CD4-positive, alpha-beta T cell treated with Interleukin-4 for 4 hours (primary cell): ENCODE measurements at places on chromosomes 2 and 18.

GRCh38 chr18:23574611-23575308, 11.5 kb downstream of the NPC1 start:
- no peak for DNase-seq

- no peak for DNase-seq
These were observed 7.0 kb downstream of the ZBTB14 start for GRCh38 chr18:5288517-5288935.

DNA sequence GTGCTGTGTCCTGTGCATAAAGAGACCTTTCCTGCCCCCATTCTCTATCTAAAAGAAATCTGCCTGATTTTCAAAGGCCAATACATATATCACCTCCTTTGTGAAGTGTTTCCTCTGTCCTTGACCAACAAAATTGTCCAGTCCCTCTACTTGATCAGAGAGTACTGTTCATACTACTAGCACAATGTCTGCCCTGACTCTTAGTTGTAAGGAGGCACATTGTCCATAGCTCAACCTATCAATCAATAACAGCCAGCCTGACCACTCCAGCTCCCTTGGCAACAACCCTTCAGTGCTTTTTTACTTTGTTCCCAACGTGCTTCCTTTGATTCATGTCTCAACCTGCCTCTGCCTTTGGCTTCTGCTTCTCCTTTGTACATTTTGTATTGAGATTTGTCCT, 398.9 kb downstream of the TRIB2 start:
- DNase-seq = no peak

DNA sequence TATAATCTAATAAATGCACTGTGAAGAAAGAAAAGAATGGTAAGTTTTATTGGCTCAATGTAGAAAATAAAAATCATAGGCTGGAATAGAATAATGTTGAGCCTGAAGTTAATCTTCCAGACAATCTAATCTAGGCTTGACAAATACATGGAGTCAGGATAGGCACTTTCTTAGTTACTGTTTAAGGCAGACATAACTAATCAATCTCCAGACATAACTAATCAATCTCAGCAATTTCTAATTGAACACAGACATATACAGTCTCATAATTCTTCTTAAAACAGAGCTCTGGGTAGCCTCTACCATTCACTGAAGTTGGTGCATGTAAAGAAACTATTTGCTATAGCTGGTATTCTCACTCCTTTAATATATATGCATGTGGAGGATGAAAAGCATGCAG, 150.1 kb upstream of the CTAGE1 start:
- no peak for DNase-seq

- no peak for DNase-seq
These were observed 263.9 kb downstream of the LTBP1 start for GRCh38 chr2:33210626-33211025.

DNA sequence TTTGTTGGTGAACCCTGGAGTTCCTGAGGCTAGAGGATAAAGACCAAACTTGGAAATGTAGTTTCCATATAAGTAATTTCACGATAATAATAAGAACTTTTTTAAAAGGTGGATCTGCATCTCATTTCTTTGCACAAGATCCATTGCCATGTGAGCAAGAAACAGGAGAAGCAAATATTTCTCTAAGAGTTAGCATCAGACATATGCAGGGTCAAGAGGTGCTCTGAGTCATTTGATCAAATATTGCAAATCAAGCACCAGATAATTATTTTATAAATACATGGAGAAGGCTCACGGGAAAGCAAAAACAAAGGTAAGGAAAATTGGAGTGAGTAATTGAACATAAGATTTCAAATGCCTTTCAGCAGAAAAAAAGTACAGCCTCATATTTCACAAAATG, 118.0 kb downstream of the DTNA start:
- DNase-seq = no peak

DNA sequence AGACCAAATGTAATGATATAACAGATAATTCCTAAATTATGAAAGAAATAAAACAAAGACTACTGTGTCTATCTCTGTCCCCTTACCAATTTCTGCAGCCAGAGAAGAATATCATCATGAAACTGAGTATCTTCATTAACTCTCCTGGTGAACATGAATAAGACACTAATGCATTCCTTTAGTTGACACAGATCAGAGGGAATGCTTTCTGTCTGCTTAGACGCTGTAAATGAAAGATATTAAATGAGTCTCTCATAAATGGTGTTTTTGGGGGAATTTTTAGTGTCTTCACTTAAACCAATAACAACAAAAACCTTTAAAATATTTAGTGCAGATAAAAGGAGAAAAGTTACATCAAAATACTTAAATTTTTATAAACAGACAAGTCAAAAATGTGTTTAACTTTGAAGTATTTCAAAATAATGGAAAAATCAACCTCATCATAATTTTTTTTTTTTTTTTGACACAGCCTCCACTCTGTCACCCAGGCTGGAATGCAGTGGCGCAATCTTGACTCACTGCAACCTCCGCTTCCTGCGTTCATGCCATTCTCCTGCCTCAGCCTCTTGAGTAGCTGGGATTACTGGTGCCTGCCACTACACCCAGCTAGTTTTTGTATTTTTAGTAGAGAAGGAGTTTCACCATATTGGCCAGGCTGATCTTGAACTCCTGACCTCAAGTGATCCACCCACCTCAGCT, 16.0 kb downstream of the EPG5 start:
- DNase-seq = no peak

- DNase-seq = no peak
These were observed 12.1 kb upstream of the CXCR4 start for GRCh38 chr2:136130045-136130444.

- DNase-seq = peak; percentile 92
These were observed 91.9 kb upstream of the STK17B start for GRCh38 chr2:196263181-196263747.

GRCh38 chr2:10499275-10499907, 51.3 kb upstream of the ODC1 start:
- DNase-seq = no peak

DNA sequence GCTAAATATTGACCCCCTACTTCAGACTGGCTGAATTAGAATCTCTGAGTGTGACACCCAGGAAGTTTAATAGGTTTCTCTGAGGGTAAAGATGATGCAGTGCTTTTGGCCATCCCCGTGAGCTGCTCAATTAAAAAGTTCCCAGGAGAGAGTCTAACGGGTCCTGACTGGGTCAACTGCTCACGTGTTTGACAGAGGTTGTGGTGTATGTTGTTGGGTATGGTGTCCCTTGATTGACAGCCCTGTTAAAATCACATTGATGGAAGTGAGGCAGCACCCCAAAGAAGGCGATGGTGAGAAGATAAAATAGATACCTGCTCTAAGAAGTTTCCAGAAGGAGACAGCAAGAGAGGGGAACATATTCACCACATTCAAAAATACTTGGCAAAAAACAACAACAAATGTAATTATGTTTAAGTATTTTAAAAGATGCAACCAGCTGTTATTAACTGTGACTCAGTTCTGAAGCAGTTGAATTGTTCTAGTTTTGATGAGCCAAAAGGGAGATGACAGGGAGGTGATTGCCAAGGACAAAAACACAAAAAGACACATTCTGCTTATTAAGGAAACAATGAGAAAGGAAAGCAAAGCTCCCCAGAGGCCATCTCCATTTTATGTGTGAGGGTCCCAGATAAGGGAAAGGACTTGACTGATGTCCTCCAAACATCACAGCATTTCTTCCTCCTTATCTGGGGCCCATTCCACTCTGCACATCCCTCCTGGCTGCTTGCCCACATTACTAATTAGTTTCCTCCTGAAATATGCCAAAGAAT, 11.5 kb upstream of the GMCL1 start:
- DNase-seq = no peak

DNA sequence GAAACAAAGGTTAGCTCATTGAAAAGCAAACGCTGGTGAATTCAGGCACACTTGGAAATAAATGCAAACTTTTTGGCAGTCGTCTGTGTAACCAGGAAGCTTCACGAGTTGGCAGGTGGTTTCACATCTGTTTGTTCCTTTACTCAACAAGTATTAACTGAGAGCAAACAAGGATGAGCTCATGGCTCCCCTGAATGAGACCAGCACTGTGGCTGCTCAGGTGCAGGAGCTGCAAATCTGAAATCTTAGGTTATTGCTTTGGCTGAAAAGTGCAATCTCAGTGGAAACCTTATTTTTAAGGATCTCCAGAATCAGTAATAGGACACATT, 46.3 kb downstream of the SH3RF3 start:
- no peak for DNase-seq

- no peak for DNase-seq
These were observed 147.3 kb downstream of the B3GNT2 start for GRCh38 chr2:62343206-62343605.

- no peak for DNase-seq
These were observed 29.6 kb downstream of the SERTAD2 start for GRCh38 chr2:64624108-64624610.

DNA sequence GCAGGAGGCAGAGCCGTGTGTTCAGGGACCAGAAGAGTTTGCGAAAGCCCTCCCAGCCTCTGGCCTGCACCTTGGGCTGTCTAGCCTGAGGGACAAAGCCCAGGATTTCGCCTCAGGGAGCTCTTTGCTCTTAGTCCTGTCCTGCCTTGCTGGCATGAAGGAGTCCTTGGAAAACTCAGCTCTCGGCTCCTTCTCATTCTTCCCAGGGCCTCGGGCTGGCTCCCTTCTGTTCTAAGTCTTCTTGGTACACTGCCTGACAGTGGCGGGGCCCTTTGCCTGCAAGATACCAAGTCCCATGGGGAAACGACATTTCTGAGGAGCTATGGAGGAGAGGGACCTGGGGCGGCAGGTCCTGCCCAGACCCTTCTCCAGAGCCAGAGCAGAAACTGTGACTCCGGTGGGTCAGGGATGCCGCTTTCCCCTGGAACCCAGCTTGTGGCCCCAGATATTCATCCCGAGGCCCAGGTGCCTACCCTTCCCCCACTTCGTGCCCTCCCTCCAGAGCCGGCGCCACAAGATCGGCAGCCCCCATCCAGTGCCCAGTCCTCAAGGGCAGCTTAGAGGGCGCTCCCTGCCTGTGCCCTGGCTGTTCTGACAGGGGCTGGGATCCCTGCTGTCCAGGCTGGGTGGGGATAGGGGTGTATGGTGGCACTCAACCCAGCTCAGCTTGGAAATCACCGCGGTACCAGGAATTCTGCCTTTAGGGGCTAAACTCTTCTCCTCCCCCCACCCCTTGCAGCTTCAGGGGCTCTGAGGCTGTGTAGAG, 5.5 kb upstream of the CYP26B1 start:
- DNase-seq = no peak

DNA sequence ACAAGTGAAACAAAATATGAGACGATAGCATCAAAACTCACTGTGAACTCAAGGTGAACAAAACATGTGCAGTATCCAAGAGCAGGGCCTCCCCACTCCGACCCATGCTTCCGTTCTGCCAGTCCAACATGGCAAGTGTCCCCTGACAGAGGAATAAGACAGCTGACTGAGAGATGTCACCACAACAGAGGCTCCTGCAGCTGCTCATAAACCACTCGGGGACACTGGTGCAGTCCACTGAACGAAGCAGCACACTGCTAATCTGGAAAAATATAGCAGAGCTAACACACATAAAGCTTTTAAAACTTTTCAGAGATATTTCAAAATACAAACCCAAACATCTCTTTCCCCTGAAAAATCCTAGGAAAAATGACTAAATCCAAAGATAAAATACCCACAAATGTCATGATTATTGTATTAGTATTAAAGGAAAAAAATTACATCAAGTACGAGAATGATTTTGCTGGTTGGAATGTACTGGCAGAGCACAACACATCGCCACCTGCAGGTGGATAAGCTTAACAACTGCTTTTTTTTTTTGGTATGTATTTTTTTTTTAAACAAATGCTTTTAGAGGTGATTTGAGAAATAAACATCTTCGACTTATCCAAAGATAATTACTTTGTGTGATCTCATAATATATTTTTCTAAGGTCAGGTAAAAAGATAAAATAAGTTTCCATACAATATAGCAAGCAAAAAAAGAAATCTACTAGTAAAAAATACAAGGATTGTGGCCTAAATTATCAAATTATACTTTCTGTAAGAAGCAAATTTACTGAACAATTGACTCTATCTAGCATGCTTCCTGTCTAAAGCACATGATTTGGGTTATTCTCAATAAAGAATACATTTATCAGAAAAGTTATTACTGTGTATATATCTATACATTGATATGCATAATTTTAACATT, 18.6 kb downstream of the THADA start:
- DNase-seq = peak; percentile 39

DNA sequence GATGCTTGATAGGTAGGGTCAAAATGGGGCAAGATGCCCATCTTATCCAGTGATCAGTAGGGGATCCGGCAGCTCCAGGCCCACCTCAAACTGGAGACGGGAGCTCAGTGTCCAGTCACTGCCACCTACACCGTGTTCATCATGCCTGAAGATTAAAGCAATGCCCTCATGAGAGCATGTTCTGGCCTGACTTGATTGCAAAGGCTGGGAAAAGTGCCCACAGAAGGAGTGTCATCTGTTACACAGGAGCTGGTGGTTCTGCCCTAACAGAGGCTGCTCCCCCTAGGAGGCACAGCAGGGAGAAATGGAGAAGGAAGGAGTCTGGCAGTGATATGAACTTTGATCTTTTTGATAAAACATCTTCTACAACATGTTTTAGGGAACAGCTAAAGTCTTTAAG, 92.3 kb downstream of the CCBE1 start:
- no peak for DNase-seq

GRCh38 chr2:241966647-241967466, 97.3 kb downstream of the RTP5 start:
- DNase-seq = no peak

DNA sequence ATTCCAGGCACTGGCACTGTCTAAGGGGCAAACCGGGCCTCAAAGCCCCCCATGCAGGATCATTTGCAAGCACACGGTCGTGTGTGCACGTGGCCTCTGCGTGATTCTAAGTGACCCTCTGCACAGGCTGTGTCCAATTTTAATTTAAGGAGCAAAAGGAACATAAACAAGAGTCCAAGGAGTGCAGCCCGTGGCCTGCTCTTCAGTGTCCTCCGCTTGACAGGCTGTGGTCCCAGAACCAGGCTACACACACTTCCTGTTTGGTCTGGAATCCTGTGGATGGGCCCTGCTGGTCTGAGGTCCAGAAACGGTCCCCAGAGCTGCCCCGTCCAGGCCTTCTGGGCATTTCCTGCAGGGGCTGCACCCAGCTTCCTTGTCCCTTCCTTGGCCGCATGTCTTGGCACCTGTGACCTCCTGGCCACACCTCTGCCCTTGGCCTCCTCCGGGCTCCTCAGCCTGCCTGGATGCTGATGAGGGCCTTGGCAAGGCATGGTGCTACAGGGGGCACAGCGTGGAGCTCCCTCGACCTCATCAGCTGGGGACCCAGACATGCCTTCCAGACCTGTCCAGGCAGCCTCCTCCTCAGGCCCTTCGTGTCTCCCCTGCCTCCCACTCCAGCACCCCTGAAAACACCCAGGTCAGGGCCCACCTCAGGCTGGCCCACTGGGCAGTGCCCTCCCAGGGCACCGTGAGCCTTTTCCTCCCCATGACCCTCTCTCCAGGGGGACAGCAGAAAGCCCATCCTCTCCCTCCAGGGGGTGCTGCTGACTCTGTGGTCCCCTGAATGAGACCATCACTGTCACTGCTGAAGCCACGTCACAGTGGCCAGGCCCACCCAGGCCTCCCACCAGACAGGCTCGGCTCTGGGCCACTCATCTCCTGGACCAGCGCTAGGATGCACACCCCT, 136.4 kb upstream of the GPC1 start:
- no peak for DNase-seq

GRCh38 chr2:105460048-105460732, 61.3 kb upstream of the FHL2 start:
- DNase-seq = no peak
